Left lung (tissue), 14 donors: ENCODE measurements at places on chromosomes 1 and 21. TPM values are rescaled to one million over a fixed set of nuclear protein-coding genes. Genes with fewer than 3 reads are reported as not detected.

LRRC39 gene
- 0.35 TPM for total RNA-seq

TMEM269 gene
- not detected for total RNA-seq

SLC30A2 gene
- 0.15 TPM for total RNA-seq

SPEN gene
- total RNA-seq = 54.1 TPM

ST6GALNAC3 gene
- 3.4 TPM for total RNA-seq
